ENCODE measurements at places on chromosomes 3 and 15.

GRCh38 chr3:192860454-192860853 is 57.2 kb downstream of the MB21D2 start:
- no peak for DNase-seq

DNA sequence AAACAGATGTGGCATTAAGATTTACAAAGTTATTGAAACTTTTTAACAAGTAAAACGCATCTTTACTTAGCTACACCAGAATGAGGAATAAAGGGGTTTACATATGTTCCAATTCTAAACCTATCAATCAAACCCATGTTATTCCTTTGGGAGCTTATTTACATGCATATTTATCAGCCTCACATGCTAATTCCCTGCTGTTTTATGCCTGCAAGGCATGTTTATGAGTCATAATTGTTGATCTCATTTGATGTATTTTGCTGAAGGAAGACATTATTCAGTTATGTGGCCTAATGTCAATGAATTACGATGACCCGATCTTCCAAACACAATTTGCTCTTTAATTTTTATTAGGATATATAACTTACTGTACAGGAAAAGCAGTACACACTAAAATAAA is 272.9 kb downstream of the TBC1D5 start:
- DNase-seq = no peak

GRCh38 chr15:95872366-95872771 is 458.1 kb upstream of the NR2F2 start:
- no peak for DNase-seq

DNA sequence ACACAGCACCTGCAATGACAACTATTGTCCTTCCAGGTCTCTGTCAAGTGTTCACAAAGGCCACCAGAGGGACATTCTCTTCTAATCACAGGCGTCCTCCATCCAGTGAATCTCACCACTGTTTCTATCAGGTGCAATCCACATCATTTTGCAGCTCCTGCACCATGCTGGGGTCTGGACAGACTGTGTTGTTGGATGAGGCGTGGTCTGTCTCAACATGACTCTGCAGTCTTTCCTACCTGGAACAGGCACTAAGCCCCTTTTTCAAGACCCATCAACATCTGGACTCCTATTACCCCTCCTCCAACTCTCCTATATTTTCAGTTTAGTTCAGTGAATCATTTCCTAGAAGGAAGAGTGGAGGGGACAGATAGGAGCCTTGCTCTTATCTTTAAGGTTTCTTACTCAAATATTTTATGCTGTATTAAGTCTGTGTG is 31.5 kb upstream of the VEPH1 start:
- DNase-seq = no peak

GRCh38 chr3:45872569-45872968 is 13.8 kb upstream of the CCR9 start:
- no peak for DNase-seq

DNA sequence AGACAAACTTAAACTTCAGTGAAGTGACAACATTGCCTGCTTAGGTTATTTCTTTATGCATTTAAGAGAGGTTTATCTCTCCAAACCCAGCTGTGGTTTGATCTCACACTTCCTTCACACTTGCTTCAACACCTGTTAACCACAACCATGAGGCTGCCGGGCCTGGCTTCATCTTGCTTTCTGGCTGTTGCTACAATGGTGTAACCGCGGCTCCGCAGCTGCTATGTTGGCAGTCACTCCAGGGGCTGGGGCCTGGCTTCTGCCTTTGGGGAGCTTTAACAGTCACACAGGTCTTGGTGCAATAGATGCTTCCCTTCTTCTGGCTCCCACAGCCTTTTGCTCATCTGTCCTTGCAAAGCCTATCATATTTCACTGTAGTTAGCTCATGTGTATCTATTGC is 72.9 kb upstream of the MNS1 start:
- no peak for DNase-seq

- DNase-seq = no peak
Measured at GRCh38 chr3:27213450-27213849, 155.7 kb downstream of the NEK10 start.

DNA sequence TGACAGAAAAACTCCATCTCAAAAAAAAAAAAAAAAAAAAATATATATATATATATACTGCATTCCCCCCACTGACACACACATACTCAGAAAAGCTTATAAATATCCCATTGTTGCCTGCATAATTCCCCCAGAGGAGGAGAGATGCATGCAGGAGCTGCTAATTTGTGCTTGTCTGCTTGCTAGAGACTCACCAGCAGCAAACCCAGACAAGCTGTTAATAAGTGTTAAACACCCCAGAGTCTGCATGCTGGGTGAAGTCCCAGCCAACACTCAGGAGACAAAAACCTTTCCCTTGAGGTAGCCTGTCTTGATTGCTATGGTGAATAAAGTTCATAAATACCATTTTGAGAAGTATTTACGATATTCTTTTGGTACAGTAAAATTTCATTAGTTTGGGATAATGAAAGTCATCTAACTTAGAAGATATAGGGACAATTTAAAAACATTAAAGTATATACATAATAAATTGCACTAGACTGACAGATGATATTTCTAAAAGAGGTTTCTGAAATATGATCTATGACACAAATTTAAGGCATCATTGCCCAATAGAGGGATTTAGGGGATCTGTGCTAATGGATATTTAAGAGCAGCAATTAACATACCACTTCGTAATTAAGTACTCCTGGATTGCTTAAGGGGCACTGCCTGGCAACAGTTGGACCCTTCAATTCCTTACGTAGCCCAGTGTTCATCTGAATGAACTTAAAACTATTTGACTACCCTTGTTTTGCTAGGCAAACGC is 400.0 kb upstream of the C2CD4B start:
- DNase-seq = no peak

Data from activated CD4-positive, CD25-positive, alpha-beta regulatory T cell (primary cell).